Kidney (tissue), 22 donors: ENCODE measurements at places on chromosomes 2 and 18.
A peak's percentile ranks its signal among the peaks of the same experiment; 100 is the strongest.

- peak; percentile 32 for DNase-seq
Measured at GRCh38 chr2:34305587-34305986, 706.5 kb upstream of the FAM98A start.

GRCh38 chr2:20611077-20611843 lies 39.6 kb downstream of the HS1BP3 start:
- DNase-seq, result peak; percentile 87

- no peak for DNase-seq
Measured at GRCh38 chr18:5066380-5066977, 130.6 kb downstream of the AKAIN1 start.

- no peak for DNase-seq
Measured at GRCh38 chr18:51716277-51716676, 518.8 kb upstream of the MEX3C start.
